ENCODE measurements at places on chromosomes 4 and X.

DNA sequence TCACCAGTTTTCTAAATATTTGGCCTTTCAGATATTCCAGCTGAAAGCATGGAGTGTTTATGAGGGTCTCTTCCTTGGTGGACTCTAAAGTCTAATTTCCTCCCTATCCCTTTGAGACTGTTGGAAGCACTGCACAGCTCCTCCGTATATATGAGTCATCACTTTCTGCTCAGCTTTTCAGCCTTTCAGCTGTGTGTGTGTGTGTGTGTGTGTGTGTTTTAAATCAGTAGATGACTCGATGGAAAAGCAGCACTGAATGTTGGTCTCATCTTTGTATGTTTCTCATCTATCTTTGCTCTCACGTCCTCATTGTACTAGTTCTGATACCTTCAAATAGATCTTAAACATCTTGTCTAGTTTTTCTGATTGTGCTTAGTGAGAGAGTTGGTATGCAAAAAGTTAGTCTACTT, 81.6 kb downstream of the ZFX start:
- DNase-seq: no peak

- no peak for DNase-seq
These were observed 233.9 kb upstream of the CXXC4 start for GRCh38 chr4:104728380-104729122.

DNA sequence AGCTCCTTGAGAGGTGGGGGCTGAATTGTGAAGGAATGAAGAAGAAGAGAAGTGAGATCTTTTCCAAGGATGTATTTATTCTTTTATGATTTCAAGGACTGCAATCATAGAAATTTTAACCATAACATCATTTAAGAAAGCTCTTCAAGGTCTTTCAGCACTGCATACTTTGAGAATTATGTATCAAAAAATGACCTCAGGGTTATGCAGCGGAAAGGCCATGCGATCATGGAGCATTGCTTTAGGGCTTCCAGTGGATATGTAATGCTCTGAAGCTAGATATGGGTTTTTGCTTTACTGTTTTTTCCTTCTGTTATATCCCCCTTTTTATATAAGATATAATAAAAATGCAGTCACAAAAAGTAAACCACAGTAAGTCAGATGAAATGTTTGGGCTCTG, 38.7 kb downstream of the SGMS2 start:
- no peak for DNase-seq

GRCh38 chr4:75432683-75433082, 81.5 kb downstream of the RCHY1 start:
- DNase-seq: no peak

GRCh38 chrX:13131396-13132137, 87.1 kb upstream of the FAM9C start:
- no peak for DNase-seq

- DNase-seq: no peak
These were observed 337.5 kb downstream of the GRIA2 start for GRCh38 chr4:157558016-157558415.

DNA sequence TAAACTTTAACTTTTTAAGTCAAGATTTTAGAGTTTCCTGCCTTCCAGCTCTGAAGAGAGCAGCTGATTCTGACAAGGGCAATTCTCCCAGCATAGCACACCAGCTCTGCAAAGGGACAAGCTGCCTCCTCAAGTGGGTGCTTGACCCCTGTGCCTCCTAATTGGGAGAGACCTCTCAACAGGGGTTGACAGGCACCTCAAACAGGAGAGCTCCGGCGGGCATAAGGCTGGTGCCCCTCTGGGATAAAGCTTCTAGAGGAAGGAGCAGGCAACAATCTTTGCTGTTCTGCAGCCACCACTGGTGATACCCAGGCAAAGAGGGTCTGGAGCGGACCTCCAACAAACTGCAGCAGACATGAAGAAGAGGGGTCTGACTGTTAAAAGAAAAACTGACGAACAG, 872.9 kb upstream of the PCDH10 start:
- DNase-seq: no peak

DNA sequence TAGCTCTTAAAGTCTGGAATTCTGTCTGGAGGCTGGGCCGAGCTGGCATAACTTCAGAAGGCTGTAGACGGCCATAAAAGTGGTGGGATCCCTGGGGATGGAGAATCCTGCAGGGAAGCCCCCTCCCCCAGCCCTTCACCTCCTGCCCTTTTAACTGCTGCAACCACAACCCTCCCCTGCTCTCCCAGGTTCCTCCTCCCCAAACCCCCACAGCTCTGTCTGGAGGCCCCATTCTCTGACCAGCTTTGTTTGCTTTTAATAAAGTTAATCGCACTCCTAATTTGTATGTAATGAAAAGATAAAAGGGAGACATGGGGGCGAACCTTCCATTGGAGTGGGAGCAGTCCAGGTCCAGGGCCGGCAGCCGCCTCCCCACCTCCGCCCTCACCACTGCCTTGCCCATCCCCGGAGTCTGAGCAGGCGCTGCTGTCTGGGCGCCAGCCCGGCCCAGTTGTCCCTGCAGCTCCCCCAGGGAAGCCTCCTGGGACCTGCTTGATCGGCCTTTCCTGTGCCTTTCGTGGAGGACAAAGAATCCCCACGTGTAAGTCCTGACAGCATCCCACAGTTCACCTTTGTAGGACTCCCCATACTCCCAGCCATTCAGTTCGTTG, 84.3 kb downstream of the PJA1 start:
- no peak for DNase-seq

DNA sequence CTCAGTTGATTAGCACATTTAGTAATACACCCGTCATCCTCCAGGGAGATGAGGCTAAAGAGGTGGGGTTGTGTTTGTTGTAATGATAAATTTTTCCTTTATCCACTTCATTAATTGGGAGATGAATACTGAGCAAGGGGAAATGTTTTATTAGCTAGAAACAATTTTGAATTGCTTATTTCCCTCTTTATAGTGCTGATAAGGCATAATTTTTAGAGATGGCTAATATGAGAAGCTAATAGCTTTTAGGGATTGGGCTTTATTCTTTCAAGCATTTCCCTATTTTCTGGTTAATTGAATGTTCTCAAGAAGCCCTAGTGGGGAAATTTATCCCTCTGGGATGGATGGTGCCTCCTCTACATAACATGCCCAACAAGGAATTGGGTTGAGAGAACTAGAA, 365.2 kb upstream of the IGFBP7 start:
- no peak for DNase-seq

- no peak for DNase-seq
These were observed 14.1 kb upstream of the STX18 start for GRCh38 chr4:4555916-4556315.

- DNase-seq: no peak
These were observed 15.7 kb downstream of the OFD1 start for GRCh38 chrX:13750204-13750603.

DNA sequence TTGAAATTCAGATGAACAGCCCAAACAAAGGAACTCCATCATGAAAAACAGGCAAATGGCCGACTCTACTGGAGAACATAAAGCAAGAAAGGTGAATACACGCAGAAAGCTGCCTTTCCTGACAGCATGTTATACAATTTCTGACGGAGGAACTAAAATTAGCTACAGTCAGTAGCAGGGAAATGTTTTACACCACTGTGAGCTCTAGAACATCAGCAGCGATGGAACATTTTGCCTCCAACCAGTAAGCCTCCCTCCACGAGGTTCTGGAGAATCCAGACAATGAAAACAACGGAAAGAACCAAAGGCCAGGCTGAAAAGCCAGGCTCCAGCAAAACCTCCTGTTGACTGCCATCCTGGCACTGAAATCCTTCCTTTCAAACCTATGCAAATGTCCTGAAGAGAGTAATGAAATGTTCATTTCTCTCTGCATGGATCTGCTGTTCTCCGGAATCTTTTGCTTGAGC, 78.9 kb downstream of the IRF2 start:
- DNase-seq: no peak

- no peak for DNase-seq
These were observed at the start of gene PPARGC1A for GRCh38 chr4:23889814-23890341. TSS of gene PPARGC1A (minus strand) at chr4:23890047. CDS start at chr4:23889957, 90 bp downstream.

- DNase-seq: no peak
These were observed 25.1 kb downstream of the ARL13A start for GRCh38 chrX:100994352-100995281.

DNA sequence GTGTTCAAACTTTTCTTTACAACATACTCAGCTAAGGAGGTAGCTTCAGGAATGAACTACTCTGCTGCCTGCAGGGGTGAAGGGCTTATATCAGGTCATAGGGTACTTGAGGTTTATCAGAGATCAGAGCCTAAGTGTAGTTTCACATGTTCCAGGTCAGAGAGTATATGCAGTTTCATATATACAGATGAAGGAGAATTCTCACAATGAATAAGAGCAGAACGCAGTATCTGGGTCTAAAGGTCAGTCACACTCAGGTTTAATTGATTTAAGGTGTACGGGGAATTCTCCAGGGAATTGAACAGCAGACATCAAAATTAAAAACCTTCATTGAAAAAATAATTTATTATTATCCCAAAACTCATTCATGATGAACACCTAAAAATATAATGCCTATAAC, 700.6 kb downstream of the TECRL start:
- no peak for DNase-seq

- DNase-seq: no peak
These were observed 2.3 kb upstream of the GRSF1 start for GRCh38 chr4:70841951-70842350.

GRCh38 chr4:146193628-146194027, 18.1 kb downstream of the LSM6 start:
- no peak for DNase-seq

- DNase-seq: no peak
These were observed 89.0 kb upstream of the C4orf50 start for GRCh38 chr4:6107114-6107791.

- DNase-seq: no peak
These were observed 121.3 kb downstream of the NWD2 start for GRCh38 chr4:37365888-37366287.

DNA sequence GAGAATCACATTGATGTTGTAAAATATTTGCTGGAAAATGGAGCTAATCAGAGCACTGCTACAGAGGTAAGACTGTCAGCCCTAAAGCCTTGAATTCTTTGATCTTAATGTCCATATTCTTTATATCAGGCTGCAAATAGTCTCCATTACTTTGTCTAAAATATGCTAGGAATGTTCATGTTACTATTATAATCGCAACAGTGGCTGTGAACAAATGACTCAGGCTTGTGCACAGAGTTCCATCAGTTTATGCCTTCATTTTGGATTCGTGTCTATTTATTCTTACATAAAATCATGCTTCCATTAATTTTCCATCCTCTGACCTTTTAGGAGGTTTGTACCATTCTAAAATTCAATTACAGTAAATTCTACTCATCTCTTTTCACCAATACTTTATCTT, 182.7 kb downstream of the ANK2 start:
- DNase-seq: no peak

- no peak for DNase-seq
These were observed 21.2 kb downstream of the PCGF3 start for GRCh38 chr4:726838-727237.

GRCh38 chrX:65643531-65644052, 23.9 kb upstream of the MSN start:
- DNase-seq: no peak

DNA sequence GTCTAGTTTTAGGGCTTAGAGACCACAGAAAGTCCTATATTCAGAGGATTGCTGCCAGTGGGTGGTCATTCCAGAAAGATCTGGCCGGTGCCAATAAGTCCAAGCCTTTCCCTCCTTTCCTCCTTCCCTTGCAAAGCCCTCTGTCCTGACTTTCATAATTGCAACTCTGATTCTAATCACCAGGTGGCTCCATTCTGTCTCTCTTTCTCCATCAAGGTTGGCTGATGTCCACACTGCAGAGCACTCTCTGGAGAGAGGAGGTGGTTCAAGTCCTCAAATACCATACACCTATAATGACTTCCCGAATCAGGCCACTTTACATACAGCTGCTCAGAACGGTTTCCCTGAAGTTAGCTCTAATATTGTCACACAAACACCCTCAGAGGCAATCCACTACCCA, 22.4 kb upstream of the ARMCX4 start:
- no peak for DNase-seq

DNA sequence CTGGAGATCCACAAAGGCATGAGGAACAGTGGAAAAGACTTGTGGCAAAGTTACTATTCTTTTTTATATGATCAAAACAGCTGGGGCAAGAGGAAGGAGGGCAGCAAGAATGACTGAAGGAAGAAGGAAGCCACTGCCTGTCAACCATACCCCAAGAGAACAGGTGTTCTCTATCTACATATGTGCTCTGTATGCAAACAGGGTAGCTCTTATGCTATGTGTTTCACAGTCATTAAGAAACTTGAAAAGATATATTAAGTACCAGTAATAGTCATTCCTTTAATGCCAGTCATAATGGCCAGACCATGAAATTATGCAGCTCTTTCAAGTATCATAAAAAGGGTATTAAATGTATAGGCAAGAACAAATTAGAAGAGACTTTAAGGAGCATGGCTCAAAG, 363.9 kb downstream of the KLHL13 start:
- DNase-seq: no peak

- no peak for DNase-seq
These were observed 35.0 kb upstream of the GYG2 start for GRCh38 chrX:2793752-2794151.

GRCh38 chrX:96481831-96482230, 202.8 kb upstream of the DIAPH2 start:
- DNase-seq: no peak

GRCh38 chr4:187218705-187219245, 495.1 kb upstream of the FAT1 start:
- no peak for DNase-seq

GRCh38 chr4:22385611-22386011, 130.3 kb downstream of the ADGRA3 start:
- DNase-seq: no peak

DNA sequence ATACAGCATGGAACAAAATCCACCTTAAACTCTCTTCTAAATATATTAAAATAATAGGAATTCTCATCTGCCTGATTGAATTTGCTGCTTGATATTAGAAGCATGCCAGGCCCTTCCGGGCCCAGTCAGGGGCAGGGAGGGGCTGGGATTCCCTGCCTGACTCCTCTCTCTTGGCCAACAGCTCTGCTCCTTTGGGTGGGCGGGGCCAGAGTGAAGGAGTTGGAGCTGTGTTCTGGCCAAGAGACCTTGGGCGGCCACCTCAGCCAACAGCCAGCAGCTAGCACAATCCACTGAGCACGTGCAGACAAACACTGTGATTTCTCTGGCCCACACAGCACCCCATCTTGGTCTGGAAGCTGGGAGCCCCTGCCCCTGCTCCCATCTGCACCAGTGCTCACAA, 140.3 kb downstream of the PJA1 start:
- DNase-seq: no peak

DNA sequence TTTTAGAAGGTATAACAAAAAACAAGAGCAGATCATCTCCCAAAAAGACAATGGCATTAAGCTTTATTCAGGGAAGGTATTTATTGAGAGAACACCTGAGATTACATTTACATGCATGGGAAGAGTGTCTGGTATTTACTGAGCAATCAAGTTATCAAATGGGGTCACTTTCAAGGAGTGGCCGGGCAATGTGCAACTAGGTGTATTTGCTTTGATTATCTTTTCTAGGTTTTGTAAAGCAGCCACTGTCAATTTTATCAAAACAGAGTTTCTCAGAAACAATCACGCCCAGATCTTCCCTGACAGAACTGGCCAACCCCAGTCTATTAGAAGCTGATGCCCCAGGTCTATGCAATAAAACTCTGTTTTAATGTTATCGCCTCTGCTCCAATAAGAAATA, 169.5 kb downstream of the GLRA2 start:
- no peak for DNase-seq

All from stimulated activated CD8-positive, alpha-beta memory T cell treated with anti-CD3 and anti-CD28 coated beads, Interleukin-7, amount 100 ng/mL, for 1 hour (primary cell).